ENCODE measurements at places on chromosomes 1 and 21.

GRCh38 chr1:91706140-91706957 is 179.6 kb downstream of the TGFBR3 start:
- DNase-seq, result no peak

- DNase-seq, result no peak
Observed at GRCh38 chr21:15494481-15494880, 235.3 kb upstream of the USP25 start.

- DNase-seq, result no peak
Observed at GRCh38 chr1:201916649-201917249, 28.1 kb downstream of the SHISA4 start.

DNA sequence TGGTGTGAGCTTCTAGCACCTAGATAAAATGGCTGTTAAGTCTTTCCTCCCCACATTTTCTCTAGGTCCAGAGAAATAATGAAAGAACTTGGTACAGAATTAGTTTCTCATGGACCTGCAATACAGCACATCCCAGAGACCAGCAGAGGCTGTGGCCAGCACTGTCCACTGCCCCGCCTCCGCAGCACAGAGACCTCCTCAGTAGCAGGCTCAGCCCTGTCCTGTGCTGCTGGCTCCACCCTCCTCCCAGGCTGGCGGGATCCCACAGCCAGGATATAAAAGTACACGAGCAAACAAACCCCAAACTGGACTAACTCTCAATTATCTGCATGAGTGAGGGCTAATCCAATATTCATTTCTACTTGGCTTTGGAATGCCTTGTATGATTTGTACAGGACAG is 401.5 kb downstream of the RPS6KC1 start:
- DNase-seq, result no peak

DNA sequence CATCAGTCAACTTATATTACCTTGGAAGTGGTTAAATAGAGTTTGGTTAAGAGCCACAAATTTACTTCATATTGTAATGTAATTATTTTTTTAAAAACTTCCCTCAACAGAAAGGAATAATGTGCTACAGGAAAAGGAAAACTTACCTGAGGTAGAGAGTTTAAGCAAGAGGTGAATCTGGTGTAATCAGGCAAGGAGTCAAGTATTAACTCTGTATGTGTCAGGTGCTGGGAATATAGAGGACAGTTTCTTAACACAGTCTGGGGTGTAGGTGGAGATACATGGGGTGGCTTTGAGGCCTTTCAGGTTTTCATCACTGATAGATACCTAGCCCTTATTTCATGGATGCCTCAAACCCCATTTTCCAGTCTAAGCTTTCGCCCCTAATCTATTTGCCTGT is 25.9 kb upstream of the MYOCOS start:
- no peak for DNase-seq

GRCh38 chr1:29448456-29449235 is 212.3 kb downstream of the PTPRU start:
- no peak for DNase-seq

GRCh38 chr1:203751051-203751450 is 13.9 kb upstream of the LAX1 start:
- no peak for DNase-seq

GRCh38 chr1:43935711-43936427 is 2.3 kb downstream of the ARTN start:
- DNase-seq, result no peak

DNA sequence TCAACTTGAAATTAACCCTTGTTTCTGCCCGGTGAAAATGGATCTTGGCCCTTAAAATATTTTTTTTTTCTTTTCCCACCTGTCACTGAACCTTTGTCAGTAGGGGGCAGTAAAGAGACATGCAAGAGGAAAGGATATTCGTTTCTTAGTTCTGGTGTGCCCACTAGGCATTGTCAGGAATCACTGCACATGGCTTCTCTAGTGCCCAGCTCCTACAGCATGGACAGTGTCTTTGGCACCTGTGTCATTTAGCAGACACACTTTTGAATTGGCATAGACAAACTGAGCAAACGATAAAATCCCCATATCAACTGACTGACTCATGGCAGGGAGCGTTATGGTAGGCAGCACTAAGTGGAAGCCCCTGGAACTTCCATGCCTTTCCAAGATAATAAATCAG is 1048.1 kb downstream of the BRINP3 start:
- no peak for DNase-seq

GRCh38 chr1:151616505-151616849 is 4.6 kb downstream of the SNX27 start:
- DNase-seq, result no peak

DNA sequence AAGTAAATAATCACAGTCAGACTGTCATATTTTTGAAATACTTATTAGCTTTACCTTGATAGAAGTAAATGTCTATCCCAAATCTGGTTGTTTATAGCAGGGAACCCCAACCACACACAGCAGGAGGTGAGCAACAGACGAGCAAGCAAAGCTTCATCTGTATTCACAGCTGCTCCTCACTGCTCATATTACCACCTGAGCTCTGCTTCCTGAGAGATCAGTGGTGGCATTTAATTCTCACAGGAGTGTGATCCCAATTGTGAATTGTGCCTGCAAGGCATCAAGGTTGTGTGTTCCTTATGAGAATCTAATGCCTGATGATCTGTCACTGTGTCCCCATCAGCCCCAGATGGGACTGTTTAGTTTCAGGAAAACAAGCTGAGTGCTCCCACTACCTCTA is 104.3 kb downstream of the GPATCH2 start:
- no peak for DNase-seq

DNA sequence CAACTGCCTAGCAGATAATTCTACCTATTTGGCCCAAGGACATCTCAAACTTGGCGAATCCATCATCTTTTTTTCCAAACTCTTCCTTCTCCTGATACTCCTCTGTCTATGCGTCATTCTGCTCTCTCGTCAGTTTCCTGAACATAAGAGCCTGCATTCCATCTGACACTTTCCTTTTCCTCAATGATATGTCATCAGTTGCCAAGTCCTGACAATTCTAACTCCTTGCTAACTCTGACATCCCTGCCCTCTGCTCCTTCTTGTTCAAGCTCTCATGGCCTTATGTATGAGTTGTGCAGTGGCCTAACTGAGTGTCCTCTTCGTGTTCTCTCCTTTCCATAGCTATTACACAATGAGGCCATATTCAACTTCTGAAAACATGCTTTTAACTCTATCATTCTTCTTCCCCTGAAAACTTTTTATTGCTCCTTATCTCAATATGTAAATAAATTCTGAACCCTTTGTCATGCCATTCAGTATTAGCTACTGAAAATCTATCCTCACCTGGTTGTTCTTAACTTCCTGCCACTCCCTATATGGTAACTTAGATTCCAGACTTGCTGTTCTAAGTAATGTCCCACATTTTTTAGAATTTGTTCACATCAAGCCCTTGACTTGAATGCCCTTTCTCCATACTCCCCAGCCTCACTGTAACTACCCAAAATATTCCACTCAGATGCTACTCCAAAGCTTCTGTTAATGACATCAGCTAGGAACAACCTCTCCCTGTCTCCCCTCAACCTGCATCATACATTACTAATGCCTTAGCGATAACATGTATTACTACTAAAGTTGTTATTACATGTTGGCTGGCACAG is 11.5 kb downstream of the PALMD start:
- no peak for DNase-seq

- no peak for DNase-seq
Observed at GRCh38 chr1:87404296-87404695, 75.6 kb downstream of the LMO4 start.

GRCh38 chr1:230427981-230428380 is 1.8 kb upstream of the PGBD5 start:
- DNase-seq, result no peak

DNA sequence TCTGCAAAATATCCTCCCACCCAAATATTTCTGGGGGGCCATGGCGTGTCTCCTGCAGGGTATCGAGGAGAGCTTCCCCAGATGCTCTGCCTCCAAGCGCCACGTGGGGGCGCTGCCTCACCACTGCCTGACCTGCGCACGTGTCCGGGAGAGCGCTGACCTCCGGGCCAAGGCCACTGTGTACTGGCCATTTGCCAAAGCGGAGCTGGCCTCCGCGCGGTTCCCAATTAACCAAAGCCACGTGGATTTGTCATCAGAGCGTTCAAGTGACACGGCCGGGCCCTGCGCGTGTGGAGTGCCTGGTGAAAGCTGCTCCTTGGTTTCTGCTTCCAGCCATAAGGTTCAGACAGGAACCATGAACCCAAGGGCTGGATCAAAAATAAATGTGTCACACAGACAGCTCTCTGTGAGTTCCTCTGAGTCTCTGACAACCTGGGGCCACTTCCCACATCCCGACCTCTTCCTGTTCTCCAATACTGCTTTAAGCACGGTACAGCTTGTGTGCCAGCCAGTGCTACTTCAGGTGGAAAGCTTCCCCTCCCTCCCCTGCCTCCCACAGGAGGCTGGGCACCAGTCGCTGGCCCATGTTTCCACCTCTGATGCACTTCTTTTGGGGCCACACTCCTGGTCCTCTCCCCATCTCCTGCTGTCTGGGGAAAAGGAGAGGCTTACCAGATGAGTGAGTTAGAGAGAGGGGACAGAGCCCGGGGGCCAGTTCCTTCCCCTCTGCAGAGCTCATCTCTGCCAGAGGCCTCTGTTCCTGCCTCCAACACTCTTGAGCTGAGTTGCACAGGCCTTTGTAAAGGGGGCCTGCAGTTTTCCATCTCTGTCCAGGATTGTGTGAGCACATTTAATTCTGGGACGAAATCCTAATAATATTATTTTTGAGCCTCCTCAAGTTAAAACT is 26.1 kb downstream of the ZP4 start:
- no peak for DNase-seq

- peak; percentile 71 for DNase-seq
Observed at GRCh38 chr1:151945725-151946722, 36.7 kb upstream of the THEM4 start.

DNA sequence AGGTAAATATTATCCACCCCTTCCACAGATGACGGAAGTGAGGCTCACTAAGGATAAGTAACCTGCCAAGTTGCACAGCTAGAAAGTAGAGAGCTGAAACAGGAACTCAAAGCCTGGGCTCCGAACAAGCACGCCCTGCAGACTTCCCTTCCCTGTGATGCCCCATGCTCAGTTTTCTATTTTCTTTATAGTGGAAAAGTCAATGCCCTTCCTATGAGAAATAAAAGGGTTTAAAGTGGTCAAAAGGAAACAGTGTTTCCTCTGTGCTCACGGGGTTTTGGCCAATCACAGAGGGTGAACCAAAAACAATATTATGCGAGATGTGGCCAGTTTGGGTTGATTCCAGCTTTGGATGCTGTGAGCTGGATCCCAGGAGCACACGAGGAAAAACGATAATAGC is 44.5 kb downstream of the DDR2 start:
- DNase-seq, result no peak

DNA sequence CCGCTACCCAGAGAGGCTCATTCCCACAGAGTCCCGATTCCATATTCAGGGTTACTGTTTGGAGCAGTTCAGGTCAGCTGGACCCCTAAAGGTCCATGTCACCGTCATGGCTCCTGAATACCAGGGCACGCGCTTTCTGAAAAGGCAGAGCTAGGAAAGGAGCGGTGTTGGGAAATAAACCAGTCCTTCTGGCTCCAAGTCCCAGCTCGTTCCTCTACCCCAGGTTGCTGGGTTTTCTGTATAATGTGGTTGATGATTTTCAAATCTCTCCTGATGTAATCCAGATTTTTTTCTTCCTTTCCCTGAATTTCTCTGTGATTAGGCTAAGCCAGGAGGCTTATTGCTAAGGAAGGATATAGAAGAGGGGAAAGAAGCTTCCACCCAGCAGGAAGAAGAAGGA is 14.0 kb upstream of the PKP1 start:
- no peak for DNase-seq

- DNase-seq, result no peak
Observed at GRCh38 chr1:77126307-77126706, 92.9 kb downstream of the PIGK start.

GRCh38 chr1:57289781-57290180 is 134.1 kb downstream of the DAB1 start:
- no peak for DNase-seq

DNA sequence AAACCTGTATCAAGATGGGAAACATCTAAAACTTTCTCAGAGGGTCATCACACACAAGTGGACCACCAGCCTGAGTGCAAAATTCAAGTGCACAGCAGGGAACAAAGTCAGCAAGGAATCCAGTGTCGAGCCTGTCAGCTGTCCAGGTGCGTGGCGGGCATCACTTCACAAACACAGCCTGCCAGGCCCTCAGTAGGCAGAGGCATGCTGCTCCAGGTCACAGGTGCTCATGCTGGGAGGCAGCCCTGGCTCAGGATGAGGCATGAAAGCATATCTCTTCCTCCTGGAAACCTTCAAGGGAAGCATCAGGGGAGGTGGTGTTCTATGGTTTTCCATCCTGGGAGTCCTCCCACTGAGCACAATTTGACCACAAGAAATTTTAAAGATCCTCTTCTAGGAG is 6.3 kb downstream of the CD2 start:
- no peak for DNase-seq

GRCh38 chr1:110501488-110502132 is 17.4 kb downstream of the KCNA10 start:
- no peak for DNase-seq

GRCh38 chr21:44364151-44365053 is 11.0 kb downstream of the TRPM2 start:
- DNase-seq, result no peak

GRCh38 chr1:58689167-58689566 is 10.7 kb downstream of the MYSM1 start:
- no peak for DNase-seq

DNA sequence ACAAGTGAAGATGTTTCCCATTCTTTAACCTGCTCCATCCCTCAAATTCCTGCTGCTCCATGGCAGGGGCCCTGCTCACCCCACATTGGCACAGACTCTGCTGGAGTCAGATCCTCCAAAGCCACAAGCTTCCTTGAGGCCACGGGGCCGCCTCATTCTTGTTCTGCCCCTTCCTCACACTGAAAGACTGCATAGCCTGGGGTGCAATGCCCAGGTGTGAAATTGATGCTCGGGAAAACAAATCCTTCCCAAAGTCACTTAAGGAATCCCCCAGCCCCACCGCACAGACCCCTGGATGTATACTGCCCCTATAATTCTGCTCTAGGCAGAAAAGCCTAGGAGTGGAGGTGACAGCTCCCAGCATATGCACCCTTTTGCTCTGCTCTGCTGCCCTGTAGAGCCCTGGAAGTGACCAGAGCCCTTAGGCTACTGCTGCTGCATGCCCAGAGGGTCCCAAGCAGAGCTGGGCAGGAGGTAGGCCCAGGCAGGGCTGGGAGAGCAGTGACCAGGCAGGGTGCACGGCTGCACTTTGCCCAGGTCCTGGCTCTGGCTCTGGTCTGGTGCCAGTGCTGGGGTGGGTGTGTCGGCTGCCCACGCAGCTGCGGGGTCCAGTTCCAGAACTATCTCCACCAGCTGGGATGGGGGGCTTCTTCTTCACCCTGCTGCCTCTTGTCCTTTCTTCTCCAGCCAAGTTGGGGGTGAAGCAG is 1.6 kb downstream of the HES2 start:
- no peak for DNase-seq

- no peak for DNase-seq
Observed at GRCh38 chr21:31778546-31778945, 46.6 kb upstream of the SCAF4 start.

Data from esophagus squamous epithelium (tissue), 5 donors.